ENCODE measurements at places on chromosomes 3 and 15.

- DNase-seq, result no peak
Measured at GRCh38 chr15:74272812-74273211, 36.7 kb downstream of the CCDC33 start.

- DNase-seq, result no peak
Measured at GRCh38 chr3:89145995-89146394, 38.6 kb downstream of the EPHA3 start.

- no peak for DNase-seq
Measured at GRCh38 chr15:92444631-92445030, 51.0 kb downstream of the ST8SIA2 start.

GRCh38 chr3:107346564-107346963 is 30.7 kb upstream of the CCDC54 start:
- DNase-seq, result no peak

DNA sequence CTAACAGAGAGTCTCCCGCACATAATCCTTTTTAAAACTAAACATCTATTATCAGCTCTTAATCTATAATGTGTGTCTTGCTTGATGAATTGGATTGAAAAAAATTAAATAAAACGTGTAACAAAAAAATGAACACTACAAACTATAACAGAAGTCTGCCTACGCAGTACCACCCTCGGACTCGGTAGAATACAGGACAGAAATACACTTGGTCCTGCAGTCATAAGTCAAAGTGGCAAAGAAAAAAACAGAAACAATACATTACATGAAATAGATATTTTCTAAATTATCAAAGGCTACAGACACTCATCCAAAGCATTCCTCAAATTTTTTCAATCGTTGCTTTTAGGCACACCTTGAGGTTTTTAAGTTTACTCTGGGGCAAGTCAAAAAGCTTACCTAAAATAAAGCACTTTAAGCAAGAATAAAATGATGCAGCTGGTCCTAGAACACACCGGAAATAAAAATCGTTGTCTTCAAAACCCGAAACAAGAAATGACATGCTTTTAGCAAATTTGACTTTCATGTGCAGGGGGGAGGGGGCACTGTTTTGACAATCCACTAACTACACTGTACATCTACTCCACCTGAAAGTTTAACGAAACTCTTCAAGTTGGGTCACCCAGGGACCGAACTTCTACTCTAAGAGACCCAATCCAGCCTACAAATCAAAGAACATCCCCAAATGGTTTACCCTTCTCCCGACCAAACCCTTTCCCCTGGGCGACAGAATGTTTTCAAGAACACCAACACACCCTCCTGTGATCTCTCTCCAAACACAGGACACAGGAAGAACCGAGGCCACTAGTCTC is 1.3 kb downstream of the ADAM10 start:
- no peak for DNase-seq

DNA sequence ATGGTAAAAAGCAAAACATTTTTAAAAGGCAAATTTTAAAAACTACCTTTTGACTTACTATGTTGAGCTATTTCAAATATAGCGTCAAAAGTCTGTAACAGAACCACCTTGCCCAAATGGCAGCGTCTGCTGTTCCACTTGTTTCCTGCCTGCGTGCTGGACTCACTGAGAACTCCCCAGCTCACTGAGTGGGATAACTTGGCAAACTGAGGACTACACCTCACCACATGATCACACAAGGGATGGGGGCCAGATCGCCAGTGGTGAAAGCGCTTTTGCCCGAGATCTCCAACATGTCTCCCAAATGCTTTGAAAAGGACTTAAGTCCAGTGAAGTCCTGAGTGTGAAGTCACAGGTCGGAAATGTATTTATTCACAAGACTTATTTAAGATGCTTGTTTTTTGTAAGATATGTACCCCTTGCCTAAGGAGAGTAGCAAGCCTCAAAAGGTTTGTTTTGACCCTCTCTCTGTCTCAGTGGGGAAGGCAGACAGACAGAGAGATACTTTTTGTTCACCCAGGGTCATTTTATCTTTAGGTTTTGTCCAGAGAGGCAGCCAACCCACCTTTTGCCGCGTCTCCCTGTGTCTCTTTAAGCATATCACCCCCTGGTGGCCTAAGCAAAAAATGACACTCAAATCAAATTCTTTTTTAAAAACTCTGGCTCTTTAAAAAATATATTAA is 192.6 kb downstream of the PDZRN3 start:
- DNase-seq, result no peak

- no peak for DNase-seq
Measured at GRCh38 chr15:96947296-96948229, 617.1 kb downstream of the NR2F2 start.

GRCh38 chr3:58217209-58217811 is 6.5 kb upstream of the DNASE1L3 start:
- peak; percentile 15 for DNase-seq

DNA sequence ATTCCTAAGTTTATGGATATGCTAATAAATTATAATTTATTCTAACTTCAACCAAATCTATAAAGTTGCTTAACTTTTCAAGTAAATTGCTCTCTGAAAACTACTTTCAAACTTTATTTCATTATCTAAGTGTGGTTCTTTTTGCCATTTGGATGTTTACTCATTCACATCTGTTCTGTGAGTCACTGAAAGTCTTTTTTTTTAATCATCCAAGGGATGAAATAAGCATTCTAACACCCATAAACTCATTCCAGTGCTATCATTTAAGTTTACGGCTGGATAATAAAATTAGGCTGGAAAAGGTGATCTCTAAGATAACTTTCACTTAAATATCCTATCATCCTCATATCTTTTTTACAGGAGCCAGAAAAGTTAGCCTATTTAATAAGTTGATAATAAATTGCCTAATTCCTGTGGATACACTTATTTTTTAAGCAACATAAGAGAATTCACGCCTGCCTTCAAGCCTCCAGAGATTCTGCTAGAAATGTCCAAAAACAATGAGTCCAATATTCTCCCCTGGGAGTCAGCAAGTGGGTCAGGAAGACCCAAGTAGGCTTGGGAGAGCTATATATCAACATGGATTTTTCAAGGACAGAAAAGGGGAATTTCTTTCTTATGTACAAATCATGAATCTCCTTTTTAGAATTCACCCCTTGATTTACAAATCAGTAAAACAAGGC is 25.8 kb downstream of the SCG3 start:
- DNase-seq, result no peak

DNA sequence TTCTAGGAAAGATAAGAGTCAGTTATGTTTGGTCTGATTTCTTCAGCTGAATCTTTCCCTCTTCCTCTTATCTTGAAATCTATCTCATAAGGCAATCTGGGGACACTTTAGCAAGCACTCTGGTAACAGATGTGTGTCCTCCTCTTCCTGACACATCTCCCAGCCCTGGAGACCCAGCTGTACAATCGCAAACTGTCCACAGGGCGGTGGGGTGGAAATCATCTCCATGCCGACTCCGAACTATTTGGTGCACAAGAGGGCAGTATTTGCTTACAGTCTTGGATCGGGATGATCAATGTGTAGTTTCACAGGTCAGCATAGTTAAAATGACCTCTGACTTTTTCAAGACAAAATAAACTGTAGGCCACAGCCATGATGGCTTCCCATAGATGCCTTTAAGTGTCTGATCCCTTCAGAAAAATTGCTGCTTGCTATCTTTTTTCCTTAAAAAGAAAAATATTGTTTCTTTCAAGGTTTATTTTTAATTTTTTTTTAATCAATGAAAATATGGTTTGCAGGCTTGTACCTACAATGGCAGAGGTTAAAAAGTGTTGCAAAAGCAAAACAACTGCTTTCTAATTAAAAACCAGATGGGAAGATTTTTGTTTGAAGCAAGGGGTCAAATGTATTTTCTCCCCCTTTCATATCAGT is 17.7 kb downstream of the EEFSEC start:
- no peak for DNase-seq

- no peak for DNase-seq
Measured at GRCh38 chr3:87173776-87174175, 53.3 kb upstream of the CHMP2B start.

GRCh38 chr3:154973851-154974250 is 106.3 kb upstream of the MME start:
- no peak for DNase-seq

GRCh38 chr3:172142864-172143451 is 103.6 kb downstream of the FNDC3B start:
- no peak for DNase-seq

DNA sequence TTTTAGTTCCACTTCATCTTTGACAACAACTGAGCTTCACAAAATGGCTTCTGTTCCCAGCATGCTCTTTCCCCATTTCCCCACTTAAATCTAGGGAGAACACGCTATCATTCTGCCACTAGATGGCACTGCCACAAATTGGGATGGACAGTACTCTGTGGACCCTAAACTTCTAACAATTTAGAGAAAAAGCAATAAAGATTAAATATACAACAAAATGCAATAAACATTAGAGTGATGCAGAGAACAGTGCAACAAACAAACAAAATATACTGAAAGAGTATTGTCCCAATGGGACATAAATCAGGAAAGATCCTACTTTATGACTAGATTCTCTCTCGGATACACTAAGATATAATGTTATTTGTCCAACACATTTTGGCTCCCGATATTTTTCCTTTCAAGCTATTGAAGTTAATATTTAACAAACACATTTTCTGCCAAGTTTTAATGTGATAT is 169.7 kb upstream of the TMCO5A start:
- DNase-seq, result no peak

GRCh38 chr15:91884606-91885005 is 31.1 kb downstream of the SLCO3A1 start:
- DNase-seq, result no peak

DNA sequence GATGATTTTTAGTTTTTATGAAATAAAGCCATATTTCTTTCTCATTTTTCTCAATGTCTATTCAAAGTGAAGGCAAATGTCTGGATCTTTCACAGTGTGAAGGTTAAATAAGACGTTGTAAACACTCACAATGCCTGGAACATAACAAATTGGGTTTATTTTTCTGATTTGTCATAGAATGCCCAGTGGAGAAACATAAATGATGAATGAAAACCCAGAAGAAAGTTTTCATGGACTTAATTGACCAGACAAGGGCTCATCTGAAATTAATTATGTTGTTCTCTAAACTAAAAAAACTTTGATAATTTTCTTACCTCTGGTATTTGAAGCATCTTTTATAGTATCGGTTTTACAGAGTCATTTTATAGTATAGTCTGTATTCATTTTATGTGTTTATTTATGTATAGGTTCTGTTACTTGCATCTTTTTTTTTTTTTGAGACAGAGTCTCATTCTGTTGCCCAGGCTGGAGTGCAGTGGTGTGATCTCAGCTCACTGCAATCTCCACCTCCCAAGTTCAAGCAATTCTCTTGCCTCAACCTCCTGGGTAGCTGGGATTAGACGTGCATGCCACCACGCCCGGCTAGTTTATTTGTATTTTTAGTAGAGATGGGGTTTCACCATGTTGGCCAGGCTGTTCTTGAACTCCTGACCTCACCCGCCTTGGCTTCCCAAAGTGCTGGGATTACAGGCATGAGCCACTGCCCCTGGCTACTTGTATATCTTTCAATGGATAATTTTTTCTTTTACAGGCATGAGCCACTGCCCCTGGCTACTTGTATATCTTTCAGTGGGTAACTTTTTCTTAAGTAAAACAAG is 15.1 kb upstream of the BNIP2 start:
- no peak for DNase-seq

DNA sequence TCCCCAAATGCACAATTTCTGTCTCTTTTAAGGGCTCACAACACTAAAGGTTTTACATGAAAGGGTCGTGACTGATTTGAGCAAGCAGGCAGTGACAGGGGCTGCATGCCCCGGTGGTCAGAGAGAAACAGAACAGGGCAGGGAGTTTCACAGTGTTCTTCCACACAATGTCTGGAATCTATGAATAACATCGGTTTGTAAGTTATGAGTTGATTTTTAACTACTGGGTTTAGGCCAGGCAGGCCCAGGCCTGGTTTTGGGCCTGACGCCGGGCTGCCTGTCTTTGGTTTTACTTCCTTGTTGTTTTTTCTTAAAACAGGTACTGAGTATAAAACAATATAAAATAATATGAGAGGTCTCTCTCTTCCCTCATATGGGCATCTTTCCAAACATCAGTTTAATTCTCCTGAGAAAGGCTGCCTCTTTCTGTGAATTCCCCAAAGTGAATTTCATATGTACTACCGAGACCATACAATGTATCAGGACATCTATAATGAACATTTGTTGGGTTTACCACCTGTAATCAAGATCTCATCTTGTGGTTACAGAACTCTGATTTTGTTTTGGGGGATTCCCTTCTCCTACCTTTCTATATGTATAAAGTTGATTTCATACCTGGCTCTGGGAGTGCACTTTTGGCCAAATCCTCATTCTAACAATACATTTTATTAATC is 74.4 kb downstream of the CD200 start:
- no peak for DNase-seq

DNA sequence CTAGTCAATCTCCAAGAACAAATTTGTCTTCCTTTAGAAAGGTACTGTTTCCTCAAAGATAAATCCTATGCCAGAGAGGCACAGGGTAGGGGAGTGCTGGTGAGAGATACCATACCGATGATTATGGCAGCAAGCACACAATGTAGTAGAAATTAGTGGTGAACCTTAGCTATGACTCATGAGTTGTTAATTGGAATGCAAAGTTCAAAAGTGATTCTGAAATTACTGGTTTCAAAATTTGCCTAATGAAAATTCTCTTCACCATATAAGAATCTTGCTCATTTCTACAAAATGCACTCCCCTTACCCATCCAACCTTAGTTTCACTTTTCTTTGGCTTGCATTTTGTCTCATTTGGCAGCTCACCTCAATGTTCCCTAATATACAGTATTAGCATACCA is 139.5 kb upstream of the SLC2A2 start:
- no peak for DNase-seq

- DNase-seq, result no peak
Measured at GRCh38 chr15:90343302-90343790, 8.7 kb upstream of the ZNF774 start.

DNA sequence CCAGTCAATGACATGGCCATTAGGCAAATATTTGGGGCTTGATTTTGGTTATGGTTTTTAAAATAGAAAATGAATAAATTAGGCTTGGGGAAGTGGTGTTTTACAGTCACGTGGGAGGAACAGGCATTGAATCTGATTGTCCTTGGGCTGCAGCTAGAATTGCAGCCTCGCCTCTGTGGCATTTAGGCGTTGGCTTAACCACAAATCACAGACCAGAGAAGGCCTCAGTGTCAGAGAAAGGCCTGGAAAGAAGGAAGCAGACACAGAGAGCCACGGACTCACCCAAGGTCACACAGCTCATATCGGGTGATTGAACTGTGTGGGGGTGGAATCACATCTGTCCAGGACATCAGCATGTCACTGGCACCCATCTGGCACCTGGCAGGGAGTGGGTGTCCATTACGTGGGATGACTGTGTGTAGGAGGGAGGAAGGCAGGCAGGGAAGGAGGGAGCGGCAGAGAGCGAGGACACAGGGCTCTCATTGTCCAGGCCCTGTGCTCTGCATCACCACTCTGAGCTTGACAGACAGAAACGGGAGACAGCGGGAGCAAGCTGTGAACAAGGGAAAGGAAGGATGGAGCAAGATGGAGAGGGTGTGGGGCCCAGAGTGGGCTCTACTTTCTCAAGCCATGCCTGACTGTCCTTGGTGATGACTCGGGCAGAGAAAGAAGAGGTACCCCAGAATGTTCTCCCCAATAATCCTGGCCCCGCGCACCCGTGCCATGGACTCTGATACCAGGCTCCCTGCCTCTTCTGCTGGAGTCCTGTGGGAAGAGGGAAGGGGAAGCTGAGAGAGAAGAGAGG is 186.4 kb downstream of the FAM43A start:
- no peak for DNase-seq

- peak; percentile 40 for DNase-seq
Measured at GRCh38 chr15:85412956-85413854, 32.8 kb downstream of the AKAP13 start.

GRCh38 chr3:129404610-129405009 is 23.8 kb downstream of the EFCAB12 start:
- DNase-seq, result no peak
